Frontal cortex (tissue), 4 donors: ENCODE measurements at places on chromosomes 7 and 10. TPM values are rescaled to one million over a fixed set of nuclear protein-coding genes. Genes with fewer than 3 reads are reported as not detected.

- DNase-seq, result no peak
Observed at GRCh38 chr7:4249241-4249640, 432.9 kb upstream of the FOXK1 start.

- no peak for DNase-seq
Observed at GRCh38 chr7:138668229-138668596, 32.9 kb downstream of the SVOPL start.

- DNase-seq, result no peak
Observed at GRCh38 chr10:103610083-103610472, 116.6 kb downstream of the NEURL1 start.

- DNase-seq, result no peak
Observed at GRCh38 chr10:124625831-124626238, 118.3 kb downstream of the FAM53B start.

GRCh38 chr7:69935107-69935506, 336.8 kb downstream of the AUTS2 start:
- no peak for DNase-seq

DNA sequence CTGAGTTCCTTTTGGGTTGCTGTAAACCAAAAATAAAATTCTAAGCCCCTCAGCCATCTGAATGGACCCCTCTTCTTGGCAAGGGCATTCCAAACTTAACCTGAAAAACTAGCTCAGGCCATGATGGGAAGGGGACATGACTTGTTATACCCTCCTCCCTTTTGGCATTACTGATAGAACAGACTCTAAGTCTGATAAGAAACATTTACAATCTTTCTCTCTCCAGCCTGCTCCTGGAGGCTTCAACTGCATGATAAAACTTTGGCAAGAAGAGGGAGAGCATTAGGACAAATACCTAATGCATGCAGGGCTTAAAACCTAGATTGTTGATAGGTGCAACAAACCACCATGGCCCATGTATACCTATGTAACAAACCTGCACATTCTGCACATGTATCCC, 40.9 kb upstream of the ATOH7 start:
- no peak for DNase-seq

- no peak for DNase-seq
Observed at GRCh38 chr7:104367926-104368325, 39.5 kb downstream of the LHFPL3 start.

DNA sequence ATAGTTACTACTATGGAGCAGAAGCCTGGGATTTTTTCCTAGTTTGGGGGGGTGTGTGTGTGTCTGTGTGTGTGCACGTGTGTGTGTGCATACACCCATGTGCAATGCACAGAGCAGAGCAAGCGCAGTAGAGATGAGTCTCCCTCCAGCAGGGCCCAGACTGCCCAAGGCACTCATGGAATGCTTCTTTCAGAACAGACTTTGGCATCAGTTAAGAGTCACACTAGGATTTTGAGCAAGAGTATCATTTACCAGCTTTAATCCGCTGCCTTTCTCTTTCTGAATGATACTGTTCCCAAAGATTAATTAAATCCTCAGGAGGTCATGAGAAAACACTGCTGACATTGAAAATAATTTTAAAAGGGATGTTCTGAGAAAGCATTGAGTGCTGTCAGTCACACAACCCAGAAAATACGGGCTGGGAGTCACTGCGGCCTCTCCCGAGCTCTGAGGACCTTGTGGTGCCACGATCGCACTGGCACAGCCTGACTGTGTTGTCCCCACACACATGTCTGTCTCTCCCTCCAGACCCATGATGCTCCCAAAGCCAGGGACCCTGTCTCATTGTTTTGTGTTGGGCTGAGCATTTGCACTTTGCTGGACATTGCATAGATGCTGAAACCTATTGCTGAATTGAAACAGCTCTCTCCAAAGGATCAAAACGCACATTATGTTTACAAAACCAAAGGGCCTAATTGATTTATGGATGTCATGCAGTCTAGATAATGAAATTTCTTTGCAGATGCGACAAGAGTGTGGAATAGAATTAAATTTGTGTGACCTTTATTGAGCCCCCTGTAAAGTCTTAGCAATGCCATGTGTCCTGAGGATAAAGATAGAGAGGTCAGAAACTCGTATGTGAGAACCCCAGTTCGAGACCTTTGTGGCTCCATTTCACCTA, 54.7 kb upstream of the FIGNL1 start:
- DNase-seq, result no peak

- no peak for DNase-seq
Observed at GRCh38 chr7:465710-466400, 53.8 kb downstream of the PDGFA start.

DNA sequence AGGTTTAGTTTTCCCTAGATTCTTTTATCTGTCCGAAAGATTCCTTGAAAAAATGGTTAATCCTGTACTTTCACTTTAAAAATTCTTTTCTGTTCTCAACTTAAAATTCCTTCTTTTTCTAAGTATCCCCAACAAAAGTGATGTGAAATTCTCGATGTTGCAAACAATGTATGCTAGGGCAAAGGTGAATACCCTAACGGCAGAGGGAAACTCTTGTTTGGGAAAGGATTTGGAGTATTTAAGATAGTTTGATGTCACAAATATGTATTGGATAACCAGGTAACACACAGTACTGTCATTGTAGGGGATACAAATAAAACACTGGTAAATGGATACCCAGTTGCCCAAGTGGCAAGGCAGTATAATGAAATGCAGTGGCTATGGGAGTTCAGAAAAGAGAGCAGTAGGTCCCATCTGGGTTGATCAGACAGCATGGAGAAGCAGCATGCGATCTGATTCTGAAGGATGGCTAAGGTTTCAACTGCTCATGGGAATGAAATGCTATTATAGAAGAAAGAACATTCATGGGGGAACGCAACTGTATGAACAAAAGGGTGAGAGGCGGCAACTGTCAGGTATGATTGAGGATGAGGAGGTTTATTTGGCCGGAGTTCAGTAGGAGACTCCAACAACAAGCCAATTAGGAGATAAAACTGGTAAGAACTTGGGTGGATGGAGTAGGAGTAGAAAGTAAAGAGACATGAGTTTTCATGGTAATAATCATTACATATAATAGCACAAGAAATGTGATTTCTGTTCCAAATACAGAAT, 3.2 kb upstream of the EPC1 start:
- DNase-seq, result no peak

- no peak for DNase-seq
Observed at GRCh38 chr7:114417290-114417689, 2.7 kb downstream of the FOXP2 start.

DNA sequence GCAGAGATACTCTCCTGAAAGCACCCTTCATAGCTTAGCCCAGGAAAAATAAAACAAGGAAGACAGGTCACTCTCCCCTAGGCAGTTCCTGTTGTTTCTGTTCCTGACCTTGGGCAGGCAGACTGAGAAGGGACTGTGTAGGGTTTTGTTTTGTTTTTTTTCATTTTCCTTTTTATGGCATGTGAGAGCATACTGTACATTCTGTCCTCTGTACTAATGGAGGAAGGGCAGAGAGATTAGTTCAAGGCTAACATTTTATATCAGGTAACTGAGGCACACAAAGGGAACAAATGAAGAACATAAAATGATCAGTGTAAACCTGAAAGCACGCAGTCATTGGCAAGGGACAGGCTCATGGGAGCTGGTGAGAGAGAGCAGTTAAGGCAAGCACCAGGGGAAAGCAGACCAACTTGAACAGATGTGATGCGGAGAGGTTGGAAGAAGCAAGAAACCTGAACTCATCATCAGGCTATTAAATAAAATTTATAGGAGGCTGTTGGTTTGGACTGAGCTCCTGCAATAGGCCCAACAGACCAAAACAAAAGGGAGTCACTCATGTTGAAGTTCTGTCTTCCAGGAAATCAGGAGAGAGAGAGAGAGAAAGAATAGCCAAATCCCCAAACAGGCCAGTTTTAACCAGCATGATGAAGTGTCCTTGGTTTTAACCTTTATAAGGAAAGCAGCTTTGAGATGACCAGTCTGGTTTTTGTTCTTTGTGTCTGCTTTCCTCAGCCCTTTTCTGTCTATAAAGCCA, 34.1 kb upstream of the PDCD4 start:
- DNase-seq, result no peak

DNA sequence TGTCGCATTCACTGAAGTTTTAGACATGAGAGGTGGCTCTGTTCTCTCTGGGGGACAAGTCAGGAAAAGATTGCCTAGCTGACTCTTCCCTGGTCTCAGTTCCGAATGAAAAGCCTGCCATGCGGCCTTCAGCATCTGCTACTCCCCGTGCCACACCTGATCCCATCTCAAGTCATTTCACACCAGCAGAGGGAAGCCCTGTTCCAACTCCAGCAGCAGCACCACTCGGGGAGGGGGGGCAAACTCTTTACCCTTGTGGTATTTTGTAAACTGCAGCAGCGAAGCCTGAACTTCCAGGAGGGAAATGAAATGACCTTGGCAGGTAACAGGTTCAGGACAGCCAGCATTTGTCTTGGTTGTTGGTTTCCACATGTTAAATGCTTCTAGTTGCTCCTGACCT, 13.8 kb downstream of the LRRC4 start:
- no peak for DNase-seq

The HABP2 gene
- not detected for total RNA-seq

The SPDYE8 gene
- total RNA-seq, result under 0.01 TPM

The ARL4A gene
- total RNA-seq, result 49.7 TPM
